SIG-M5 (cell line): ENCODE measurements at places on chromosomes 1 and 21.

DNA sequence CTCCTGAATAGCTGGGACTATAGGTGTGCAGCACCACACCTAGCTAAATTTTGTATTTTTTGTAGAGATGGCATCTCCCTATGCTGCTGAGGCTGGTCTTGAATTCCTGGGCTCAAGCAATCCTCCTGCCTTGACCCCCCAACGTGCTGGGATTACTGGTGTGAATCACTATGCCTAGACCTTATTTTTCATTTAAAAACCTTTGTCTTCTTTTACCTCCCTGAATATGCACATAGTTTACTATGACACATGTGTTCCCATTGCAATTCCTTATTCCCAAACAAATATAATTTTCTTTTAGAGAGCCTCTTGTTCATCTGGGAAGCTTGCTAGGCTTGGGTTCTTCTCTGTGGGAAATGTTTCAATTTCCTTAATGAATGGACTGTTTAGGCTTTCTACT is 16.8 kb downstream of the SH3BGR start:
- no peak for DNase-seq

DNA sequence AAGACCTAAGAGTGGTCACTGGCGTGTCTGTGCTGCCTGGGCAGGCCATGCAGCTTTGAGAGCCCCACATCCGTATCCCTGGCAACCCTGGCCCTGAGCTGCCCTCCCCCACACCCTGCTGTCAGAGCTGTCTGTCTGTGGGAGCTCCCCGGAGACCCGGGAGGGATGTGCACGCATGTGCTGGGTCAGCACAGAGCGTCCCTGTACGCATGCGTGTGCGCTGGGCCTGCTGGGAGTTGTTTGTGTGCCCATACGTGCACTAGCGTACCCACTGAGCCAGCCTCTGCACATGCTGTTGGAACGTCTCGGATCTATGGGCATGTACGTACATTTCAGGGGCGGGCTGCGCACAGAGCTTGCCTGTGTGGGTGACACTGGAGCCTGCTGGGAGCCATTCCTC is 89.3 kb downstream of the EPHB2 start:
- no peak for DNase-seq

DNA sequence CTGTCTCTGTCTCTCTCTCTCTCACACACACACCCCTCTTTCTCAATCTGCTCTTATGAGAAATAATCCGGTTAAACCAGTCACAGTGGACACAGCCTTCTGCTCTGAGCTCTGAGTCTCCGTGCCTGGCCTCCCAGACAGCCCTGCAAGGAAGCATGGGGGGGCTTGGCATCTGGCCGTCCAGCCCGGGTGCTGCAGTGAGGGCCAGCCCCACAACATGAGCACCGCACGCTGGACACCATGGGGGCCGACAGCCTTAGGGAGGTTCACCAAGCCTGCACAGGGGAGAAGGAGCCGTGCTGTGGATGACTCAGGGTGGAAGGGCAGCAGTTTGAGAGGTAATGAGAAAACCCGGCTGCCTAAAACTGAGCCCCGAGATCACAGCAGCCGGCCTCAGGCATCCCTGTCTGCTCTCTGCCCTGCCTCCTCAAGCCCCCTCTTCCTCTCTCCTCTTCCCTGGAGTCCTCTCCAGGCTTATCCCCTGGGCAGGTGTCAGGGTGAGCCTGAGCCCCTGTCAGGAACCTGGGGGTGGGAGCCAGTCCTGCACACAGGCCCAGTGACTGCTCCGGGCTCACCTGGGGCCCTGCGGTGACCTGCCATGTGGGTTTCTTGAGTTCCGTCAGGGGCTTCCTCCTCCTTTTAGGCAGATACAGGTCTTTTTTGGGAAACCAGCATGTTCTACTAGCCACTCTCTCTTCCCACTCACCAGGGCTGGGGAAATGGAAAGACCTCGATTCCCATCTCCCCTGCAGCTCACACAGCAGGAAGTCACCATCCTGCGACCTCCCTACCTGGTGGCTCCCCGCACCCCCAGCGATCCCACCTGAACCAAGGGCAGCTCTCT is 92.8 kb downstream of the ITPKB start:
- DNase-seq, result no peak

- no peak for DNase-seq
Measured at GRCh38 chr1:119814288-119814687, 3.0 kb upstream of the REG4 start.

DNA sequence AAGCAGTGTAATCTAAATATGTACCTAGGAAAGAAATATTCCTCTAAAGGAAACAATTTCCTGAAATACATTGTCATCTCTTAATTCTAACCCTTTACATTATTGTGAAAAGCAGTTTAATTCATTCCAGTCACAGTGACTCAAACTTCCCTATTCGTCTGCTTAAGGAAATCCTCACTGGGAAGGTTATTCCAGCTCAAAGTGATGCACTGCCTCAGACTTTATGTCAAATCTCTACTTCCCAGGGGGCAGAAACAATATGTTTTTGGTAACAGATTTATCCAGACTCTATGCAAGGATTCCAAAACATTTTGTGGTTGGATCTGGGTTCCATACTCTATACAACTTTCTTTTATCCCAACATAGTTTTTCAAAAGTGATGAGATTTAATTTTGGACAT is 145.2 kb downstream of the NTMT2 start:
- DNase-seq, result no peak

DNA sequence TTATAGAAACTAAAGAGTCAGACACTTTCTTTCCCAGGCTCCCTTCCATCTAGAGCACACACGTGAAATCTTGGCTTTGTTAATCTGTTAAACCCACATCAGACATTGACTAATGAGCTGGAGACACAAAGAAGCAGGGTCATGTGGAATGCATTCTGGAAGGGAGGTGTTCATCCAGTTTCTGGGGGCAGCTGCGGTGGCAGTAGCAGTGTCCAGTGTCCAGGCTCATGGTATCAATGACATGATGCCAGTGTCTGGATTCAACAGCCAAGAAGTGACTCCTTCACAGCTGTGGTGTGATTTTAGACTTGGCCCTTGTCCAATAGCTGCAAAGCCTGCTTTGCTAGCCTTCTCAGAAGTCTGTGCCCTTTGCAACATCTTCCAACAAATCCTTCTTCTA is 95.2 kb downstream of the NTPCR start:
- no peak for DNase-seq

- no peak for DNase-seq
Measured at GRCh38 chr1:113538225-113538624, 147.9 kb downstream of the MAGI3 start.

- DNase-seq, result no peak
Measured at GRCh38 chr1:167293057-167293456, 72.4 kb downstream of the POU2F1 start.

- no peak for DNase-seq
Measured at GRCh38 chr21:8991088-8991907, 1530.1 kb upstream of the TPTE start.

DNA sequence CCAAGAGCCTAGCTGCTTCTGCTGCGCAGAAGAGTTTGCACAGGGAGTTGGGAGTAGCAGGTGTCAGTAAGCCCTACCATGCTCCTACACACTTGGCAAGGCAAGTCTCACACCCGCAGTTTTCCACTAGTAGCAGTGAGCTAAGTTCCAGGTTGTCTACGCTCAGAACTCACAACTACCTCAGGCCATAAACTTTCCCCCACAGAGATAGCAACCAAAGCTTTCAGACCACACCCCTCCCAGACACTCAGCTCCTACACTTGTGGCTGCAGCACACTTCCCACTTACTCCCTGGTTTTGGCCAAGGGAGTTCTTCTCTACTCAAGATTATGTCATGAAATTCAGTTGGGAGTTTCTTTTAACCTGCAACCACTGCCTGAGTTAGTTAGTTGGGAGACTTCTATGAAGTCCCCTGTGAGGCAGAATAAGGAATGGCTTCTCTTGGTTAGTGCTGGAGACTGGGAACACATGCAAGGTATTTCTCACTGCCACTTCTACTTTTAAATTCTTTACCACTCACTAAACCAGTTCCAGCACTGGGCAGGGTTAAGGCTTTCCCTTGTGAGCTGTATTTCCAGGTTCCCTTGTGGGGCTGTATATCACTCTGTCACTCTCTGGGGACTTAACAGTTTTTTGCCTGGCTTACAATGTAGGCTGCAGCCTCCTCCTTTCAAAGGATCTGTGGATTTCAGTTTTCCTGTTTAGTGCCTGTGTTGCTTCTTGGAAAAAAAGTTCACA is 18.3 kb upstream of the MAB21L3 start:
- DNase-seq, result no peak

GRCh38 chr1:19534281-19534680 is 48.9 kb upstream of the CAPZB start:
- no peak for DNase-seq

DNA sequence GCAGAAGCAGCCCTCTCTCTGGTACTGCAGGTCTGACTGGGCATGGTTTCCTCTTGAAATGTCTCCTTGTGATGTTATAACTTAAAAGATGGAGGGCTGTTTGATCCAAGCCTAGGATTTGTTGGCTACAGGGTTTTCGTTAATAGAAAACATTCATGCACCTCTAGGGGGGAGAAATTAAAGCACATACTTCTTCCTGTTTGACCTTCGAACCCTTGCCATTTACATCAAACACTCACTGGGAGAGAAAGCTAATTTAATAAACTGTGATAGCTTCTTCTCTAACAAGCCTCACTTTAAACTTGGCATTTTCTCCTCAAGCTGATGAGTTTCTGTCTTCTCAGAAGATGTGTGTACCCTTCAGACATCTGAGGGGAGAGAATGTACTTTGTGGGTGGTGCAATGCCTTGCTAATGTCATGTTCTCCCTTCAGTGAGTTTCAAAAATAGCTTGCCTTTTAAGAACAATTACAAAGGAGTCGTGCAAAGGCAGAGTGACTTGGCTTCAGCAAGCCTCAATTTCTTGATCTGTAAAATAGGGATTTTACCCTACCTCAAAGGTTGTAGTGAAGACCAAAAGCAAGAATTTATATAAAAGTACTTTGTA is 20.4 kb downstream of the CACHD1 start:
- DNase-seq, result no peak

DNA sequence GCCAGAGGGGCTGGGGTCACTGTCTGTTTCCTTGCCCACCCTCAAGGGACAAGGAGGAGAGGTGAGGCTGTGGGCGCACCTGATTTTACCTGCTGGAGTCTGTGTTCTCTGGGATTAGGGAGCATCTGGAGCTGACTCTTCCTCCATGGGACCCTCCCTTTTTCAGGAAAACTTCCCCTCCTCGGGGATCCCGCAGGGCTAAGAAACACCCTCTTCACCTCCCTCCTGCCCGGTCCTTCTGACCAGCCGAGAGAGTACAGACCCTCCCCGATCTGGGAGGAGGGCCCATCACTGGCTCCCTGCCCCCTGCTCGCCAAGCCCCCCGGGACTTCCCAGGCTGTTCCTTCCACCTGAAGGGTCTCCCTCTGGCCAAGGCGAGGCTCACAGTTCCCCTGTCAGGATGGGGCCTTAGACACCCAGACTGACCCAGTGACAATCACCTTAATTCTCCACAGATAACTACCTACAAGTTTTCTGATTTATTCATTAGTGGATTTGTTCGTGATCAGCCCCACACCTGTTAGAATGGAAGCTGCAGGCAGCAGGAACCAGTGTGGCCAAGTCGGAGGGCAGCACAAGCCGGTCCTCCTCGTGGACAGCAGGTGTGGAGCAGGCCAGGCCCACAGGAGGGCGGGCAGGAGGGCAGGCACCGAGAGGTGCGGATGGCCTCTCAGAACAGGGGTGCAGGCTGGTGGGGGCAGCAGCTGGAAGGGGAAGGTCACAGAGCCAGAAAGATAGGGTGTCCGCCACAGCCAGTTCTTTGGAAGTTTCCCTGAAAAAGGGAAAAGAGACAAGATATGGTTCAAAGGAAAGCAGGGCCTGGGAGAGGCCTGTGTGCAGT is 15.9 kb upstream of the SAMD11 start:
- no peak for DNase-seq

- no peak for DNase-seq
Measured at GRCh38 chr1:198623752-198624647, 14.8 kb upstream of the PTPRC start.
